ENCODE measurements at places on chromosomes 6 and 20.

- no peak for DNase-seq
These were observed 6.1 kb upstream of the IFT52 start for GRCh38 chr20:43584448-43585136.

DNA sequence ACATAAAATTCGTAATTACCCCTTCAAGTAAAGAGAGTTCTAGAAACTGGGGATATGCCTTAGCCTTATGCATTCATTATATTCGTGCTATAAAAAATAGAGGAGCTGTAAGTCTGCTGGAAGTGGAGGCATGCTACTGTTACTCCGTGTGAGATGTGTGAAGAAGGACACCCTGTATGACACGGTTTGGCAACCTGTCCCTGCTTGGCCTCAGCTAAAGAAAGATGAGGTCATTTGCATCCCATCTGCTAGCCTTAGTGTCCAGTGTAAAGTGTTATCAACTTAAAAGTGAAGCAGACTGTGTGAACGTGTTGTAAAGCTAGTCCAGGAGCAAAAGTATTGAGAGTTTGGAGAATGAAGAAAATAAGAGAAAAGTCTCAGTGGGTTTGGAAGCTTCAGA lies 135.1 kb upstream of the RAB32 start:
- DNase-seq = no peak

- no peak for DNase-seq
These were observed 257.1 kb downstream of the BCKDHB start for GRCh38 chr6:80363501-80364122.

DNA sequence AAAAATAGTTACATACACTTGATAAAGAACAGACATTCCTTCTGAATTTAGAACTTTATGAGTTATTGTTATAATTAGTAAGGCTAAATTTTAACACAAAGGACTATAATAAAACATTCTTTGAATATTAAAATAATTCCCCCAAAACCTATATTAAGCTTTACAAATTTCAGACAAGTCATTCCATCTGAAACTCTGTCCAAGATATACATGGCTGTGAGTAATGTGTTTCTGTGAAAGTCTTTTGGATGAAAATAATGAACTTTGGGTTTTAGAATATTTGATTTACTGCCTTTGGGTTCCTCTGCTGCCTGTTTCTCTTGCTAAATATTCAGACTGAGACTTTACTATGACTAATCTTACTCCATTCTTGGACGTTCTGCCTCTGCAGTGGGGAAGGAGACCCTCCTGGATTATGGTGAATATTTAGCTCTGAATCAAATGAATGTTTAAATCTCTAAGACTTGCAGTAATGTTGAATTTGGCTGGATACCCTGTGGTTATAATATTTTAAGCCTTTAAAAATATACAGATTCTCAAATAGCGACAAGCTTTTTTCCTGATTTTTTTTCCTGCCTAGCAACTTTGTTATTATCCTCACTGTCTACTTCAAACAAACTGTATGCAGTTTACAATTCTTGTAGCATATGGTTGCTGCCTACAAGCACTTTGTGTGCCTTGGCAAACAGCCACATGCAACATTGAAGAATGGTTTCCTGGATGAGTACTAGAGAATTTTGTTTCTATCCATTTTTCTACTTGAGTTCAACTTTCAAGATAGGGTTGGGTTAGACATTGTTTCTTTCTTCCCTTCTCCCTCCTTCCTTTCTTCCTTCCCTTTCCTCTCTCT lies 51.4 kb downstream of the TXLNB start:
- DNase-seq = no peak

- peak; percentile 4 for DNase-seq
These were observed 421.1 kb upstream of the AGPAT4 start for GRCh38 chr6:161694995-161695394.

- no peak for DNase-seq
These were observed 22.2 kb downstream of the C20orf203 start for GRCh38 chr20:32651537-32651936.

DNA sequence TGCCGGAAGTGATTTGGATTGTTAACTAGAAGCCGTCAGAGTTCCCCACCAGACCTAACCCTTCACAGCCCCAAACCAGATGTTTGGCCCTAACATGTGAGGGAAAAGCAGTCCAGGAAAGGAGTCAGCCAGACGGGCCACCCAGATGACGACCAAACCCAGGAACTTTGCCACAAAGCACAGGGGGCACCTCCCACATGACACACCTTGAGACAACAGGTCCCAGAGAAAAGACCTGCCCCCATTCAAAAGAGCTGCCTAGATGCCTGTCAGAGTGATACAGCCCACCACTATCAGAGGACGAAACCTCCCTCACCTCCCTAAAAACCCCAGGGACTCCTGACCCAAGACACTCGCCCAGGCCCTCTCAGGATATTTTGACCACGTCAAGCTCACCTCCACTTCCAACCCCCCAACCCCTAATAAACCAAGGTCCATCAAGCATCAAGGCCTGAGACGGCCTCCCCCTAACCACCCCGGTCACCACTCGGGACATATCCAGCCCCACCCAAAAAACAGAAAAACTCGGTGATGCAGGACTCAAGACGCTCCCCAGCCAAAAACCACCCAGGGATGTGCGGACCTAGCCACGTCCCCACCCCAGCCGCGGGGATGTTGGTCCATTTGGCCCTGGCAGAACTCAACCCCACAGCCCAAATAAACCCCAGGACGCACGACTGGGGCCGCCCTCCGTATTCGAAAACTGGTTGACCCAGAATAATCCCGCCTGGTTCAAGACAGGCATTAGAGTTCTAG lies 662 bp downstream of the ZNF343 start:
- DNase-seq = no peak

DNA sequence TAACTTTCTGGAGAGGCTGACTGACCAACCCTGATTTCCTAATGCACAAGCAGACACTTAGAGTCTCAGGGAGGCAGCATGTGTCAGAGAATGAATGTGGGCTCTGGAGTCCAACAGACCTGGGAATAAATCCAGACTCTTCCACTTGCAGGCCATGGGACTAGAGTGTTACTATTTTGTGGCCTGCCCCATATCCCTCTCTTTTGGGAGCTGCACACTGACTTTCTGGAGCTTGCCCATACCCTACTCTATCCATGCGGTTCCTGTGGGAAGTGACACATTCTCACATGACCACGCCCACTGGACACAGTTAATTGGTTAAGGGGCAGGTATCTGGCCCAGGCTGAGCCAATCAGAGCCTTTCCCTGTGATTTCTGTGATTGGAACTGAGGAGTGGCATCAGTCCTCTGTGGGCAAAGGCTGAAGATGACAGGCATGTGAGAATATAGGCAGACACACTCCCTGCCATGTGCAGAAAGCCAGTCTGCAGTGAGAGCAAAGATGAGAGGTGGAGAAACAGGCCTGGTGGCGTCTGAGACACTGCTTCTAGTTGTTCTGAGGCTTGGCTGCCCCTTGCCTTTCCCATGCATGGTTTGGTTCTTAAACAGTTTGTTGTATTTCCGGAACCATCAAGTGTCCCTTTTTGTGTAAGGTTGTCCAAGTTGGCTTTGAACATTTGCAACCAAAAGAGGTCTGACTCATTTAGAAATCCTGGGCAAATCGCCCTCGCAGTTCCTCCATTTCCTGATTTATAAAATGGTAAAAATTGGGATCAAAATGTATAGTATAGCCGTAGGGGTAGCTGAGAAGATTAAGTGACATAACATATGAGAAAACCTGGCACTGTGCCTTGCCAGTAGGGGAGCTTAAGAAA lies 125.6 kb downstream of the CDC5L start:
- no peak for DNase-seq

DNA sequence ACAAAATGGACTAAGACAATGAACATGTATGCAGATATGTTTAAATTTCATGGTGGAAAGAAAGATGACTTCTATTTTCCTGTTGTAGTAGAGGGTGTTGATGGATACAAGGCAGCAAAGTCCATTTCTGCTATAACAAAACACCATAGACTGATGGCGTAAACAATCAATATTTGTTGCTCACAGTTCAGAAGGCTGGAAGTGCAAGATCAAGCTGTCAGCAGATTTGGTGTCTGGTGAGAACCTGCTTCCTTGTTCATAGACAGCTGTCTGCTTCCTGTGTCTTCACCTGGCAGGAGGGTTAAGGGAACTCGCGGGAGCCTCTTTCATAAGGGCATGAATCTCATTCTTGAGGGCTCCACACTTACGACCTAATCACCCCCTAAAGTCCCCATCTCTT lies 83.0 kb upstream of the ELOVL5 start:
- no peak for DNase-seq

- no peak for DNase-seq
These were observed 26.9 kb downstream of the ZBP1 start for GRCh38 chr20:57593134-57593886.

DNA sequence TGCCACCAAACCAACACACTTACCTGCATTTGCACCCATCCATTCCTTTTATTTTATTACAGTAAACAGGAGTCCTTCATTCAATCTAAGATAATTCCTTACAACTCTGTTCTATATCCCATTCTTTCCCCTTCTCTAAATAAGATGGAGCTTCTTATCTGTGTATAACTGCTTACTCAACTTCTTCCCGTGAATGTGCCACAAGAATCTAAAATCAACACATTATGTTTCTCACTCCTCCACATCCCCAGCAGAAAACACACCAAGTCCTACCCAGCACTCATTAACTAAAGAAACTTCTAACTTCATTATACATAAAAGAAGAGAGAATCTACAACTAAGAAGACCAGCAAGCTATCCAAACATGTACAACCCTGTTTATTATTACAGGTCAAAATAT lies 141.1 kb downstream of the COL21A1 start:
- DNase-seq = no peak

DNA sequence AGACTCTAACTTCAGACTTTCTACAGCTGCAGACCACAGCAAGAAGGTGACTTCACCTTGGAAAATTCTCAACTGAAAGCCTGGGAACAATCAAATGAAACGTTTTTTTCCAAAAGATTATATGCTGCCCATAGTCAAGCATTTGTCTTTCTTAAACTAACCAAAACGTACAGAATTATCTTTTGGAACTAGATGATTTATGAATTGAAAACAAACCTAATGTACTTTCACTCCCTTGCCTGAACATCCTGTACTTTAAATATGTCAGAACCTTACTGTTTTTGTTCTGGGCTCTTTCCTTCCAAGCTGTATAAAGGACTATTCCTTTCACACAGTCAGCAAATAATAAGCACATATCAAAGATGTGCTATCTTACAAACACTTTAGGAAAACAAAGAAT lies 62.4 kb upstream of the TNFAIP3 start:
- no peak for DNase-seq

GRCh38 chr6:45892696-45893245 lies 122.9 kb downstream of the CLIC5 start:
- DNase-seq = no peak
